ENCODE measurements at places on chromosomes 2 and 18.

- DNase-seq, result no peak
These were observed 58.8 kb downstream of the RND3 start for GRCh38 chr2:150428641-150429040.

- no peak for DNase-seq
These were observed 121.6 kb downstream of the RBMS1 start for GRCh38 chr2:160372010-160372356.

- no peak for DNase-seq
These were observed 80.1 kb downstream of the TLK1 start for GRCh38 chr2:171080607-171081006.

- DNase-seq, result no peak
These were observed 5.3 kb upstream of the DTNA start for GRCh38 chr18:34704823-34705222.

- no peak for DNase-seq
These were observed 35.5 kb downstream of the POU3F3 start for GRCh38 chr2:104889291-104889959.
